Activated CD4-positive, alpha-beta memory T cell treated with anti-CD3 and anti-CD28 coated beads for 36 hours (primary cell): ENCODE measurements at places on chromosomes 1 and 21. TPM values are rescaled to one million over a fixed set of nuclear protein-coding genes. Genes with fewer than 3 reads are reported as not detected.

Gene SH2D5
- total RNA-seq, result 0.12 TPM

GRCh38 chr1:242448910-242449645 lies 75.4 kb downstream of the PLD5 start:
- no peak for DNase-seq

- no peak for DNase-seq
Observed at GRCh38 chr1:33424205-33424604, 6.7 kb downstream of the PHC2 start.

DNA sequence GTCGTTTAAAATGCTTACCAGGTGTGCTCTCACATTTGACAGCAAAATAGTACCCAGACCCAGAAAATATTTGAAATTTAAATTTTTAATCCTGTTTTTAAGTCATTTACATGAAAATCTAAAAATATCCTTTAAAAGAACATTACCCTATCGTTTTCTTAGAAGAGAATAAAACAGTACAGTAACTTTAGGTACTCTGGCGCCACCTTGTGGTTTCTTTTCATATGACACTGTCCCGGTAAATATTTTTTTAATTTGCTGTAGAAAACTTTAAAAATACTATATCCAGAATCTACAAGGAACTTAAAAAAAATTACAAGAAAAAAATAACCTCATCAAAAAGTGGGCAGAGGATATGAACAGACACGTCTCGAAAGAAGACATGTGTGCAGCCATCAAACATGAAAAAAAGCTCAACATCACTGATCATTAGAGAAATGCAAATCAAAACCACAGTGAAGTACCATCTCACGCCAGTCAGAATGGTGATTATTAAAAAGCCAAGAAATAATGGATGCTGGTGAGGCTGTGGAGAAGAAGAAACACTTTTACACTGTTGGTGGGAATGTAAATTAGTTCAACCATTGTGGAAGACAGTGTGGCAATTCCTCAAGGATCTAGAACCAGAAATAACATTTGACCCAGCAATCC lies 129.2 kb downstream of the RGS21 start:
- peak; percentile 48 for DNase-seq

GRCh38 chr21:45067462-45068285 lies 6.7 kb upstream of the ADARB1 start:
- DNase-seq, result no peak

GRCh38 chr1:157704878-157705277 lies 4.3 kb upstream of the FCRL3 start:
- no peak for DNase-seq

Gene PLA2G2F
- not detected for total RNA-seq

Gene TNFSF4
- total RNA-seq, result 0.58 TPM

- DNase-seq, result no peak
Observed at GRCh38 chr1:16143566-16144324, 12.1 kb downstream of the EPHA2 start.

Gene PCBP3
- 6.6 TPM for total RNA-seq

DNA sequence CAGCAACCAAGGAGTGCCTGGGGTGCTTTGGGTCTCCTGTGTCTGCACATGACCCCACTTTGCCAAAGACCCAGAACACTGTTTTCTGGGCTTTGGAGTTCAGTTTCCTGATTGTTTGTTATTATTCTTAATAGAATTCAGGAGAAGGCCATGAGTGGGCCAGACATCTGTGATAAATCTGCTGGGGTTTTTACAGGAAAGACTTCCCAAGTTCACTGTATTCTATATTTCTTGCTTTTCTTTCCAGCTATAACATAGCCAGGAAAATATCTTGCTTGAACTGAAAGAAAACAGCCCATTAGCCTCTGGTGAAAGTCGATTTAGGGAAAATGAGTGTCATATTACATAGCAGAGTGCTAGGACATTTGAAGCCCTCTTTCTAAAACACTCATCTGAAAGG lies 345.1 kb upstream of the USP24 start:
- DNase-seq, result no peak

DNA sequence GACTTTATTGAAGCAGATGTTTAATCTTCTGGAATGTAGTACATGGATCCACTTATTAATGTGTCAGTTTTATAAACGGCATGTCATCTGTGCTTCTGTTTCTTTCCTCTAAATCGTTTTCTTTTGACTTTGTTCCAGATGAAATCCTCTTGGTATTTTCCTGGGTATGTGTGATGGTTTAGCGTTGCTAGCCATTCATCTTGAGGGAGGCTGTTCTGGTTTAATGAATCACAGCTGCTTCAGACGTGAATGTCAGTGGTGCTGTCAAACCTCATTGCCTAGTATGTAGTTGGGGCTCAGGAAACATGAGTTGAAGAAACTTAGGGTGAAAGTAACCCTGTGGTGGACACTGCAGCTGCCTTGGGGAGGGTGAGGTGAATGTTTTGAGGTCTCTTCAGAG lies 33.2 kb downstream of the KCNK1 start:
- DNase-seq, result no peak
